ENCODE measurements at places on chromosomes 4 and X. TPM values are rescaled to one million over a fixed set of nuclear protein-coding genes. Genes with fewer than 3 reads are reported as not detected.

The GPR78 gene
- total RNA-seq: not detected

The NWD2 gene
- not detected for total RNA-seq

The SEPSECS gene
- 6.1 TPM for total RNA-seq

The CSAG2 gene
- not detected for total RNA-seq

The KLHL4 gene
- total RNA-seq: 10.9 TPM

The NIPAL1 gene
- total RNA-seq: 1.6 TPM

Measured in cardiac atrium fibroblast (primary cell).